ENCODE measurements at places on chromosomes 16 and 17. TPM values are rescaled to one million over a fixed set of nuclear protein-coding genes. Genes with fewer than 3 reads are reported as not detected.

- no peak for DNase-seq
Measured at GRCh38 chr17:33955461-33955860, 299.6 kb upstream of the CCL2 start.

DNA sequence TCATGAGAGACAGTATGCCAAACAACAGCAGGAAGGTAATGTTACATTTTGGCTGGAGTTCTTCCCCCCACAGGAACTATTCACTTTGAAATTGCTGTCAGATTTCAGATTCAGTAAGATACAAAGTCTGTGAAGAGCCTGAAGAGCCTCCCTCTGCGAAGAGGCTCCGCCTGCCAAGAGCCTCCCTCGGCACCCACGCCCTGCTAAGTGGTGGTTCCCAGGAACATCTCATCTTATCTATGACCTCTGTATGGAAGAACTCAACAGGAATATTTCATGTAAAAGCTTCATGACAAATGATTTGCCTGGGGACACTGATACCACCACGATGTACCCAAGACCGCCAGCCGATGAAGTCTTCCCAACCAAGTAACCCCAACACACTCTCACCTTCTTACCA is 3.2 kb downstream of the ZC3H7A start:
- no peak for DNase-seq

GNAO1 gene
- total RNA-seq: 5.7 TPM

OSGIN1 gene
- total RNA-seq: 26.2 TPM

DNA sequence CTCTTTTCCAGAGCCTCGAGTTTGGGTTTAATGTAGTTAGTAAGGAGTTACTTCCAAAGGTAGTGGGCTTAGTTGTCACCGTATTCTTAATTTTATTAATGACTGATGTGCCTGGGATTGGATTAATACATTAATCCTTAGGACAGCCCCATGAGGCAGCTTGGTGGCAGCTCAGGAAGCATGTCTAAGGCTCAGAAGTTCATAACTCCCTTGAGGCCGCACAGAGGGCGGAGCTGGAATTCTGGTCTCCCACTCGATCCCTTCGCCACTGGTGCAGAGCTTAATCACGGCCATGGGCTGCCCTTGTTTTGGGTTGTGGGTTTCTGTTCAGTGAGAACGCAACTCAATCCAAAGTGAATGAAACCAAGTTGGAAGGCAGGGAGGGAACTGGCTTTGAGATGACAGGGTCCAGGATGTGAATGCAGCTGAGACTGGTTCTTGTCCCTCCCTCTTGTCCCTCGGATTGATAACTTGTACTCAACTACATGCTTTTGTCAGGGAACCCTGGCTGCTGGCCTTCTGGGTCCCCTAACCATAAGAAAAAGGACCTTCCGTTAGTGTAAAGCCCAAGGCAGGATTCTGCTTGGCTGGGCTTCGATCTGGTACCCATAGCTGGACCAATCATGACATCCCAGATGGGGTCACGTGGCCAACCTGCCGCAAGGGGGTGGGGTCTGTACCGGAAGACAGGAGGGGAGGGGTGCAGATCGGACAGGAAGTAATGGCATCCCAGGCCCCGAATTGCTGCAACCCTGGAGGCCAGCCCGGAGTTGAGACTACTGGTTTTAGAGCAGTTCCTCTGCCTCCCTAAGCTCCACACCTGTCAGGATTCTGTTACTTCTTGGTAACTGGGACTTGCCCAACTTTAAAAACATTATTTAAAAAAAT is 45.4 kb downstream of the SNX20 start:
- DNase-seq: no peak

DNA sequence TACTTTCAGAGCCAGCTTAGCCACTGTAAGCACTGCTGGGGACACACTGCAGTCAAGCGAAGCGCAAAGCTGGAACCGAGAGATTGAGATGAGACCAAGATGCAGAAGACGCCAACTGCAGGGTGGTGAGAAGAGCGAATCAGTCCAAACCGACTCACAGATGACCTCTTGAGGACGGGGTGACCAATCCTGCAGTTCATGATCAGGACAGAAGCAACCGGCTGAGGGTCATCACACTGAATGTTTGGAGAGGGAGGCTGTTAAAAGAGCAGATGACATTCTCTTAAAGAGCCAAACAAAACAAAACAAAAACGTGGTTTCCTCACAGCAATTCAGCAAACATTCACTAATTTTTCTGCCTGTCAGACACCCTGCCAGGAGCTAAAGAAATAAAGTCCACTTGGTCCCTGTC is 8.5 kb downstream of the HASPIN start:
- DNase-seq: no peak

TMEM220 gene
- total RNA-seq: 4.9 TPM

CCL16 gene
- 0.72 TPM for total RNA-seq

ZP2 gene
- total RNA-seq: not detected

Data from stomach (tissue), 19 donors.